ENCODE measurements at places on chromosomes 1 and 21.

DNA sequence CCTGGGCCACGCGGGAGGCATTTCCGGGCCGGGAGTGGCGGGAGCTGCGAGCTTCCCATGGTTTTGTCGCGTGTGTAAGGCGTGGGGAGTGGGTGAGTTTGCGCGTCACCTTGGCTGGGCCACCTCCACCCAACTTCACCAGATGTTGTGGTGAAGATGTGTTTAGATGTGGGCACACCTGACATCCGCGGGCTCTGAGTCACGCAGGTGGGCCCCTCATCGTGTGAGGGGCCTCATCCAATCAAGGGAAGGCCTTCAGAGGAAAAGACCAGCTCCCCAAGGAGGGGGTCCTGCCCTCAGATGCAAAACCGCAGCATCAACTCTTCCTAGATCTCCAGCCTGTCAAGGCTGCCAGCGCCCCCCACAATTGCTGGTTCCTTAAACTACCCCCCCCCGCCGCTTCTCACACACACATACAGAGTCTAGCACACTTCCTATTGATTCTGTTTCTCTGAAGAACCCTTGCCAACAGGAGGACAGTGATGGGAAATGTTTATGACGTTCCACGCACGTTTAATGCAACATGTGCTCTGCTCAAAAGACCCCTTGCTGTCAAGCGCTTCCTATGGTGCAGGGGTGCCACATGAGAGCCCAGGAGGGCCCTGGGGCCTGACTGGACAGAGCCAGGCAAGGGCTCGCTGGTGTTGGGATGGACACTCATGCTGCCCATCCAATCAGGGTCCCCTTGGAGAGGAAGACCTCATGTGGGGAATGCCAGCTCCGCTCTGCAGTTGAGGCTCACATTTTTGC, 11.9 kb downstream of the ACTRT2 start:
- no peak for DNase-seq

DNA sequence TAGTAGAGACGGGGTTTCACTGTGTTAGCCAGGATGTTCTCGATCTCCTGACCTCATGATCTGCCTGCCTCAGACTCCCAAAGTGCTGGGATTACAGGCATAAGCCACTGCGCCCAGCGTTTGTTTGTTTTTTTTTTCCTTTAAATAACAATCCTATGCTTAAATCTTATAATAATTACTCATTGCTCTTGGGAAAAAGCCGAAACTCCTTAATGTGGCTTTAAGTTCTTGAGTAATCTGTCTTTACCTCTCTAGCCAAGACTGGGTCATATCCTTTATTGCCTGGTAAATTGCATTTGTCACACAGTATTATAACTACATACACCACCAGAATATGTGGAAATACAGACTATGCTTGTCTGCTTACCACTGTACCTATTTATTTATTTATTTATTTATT, 97.1 kb downstream of the MACF1 start:
- DNase-seq = no peak

DNA sequence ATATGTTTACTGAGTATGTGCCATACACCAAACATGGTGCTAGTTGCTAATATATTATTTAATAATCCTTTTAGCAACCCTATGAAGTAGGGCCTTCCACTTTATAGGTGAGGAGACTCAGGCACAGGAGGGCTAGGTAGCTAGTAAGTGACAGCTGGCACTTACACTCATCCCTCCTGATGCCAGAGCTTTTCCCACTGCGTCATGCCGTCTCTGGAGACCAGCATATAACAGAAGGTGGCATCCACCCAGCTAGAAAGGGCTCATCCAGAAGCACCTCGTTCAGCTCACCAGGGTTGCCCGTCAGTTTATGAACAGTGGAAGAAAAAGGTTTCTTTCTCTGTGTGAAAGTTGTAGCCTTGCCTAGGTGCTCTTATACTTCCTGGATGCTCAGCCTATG, 108.9 kb downstream of the NOS1AP start:
- DNase-seq = no peak

GRCh38 chr1:10814976-10815857, 18.8 kb upstream of the CASZ1 start:
- DNase-seq = no peak

DNA sequence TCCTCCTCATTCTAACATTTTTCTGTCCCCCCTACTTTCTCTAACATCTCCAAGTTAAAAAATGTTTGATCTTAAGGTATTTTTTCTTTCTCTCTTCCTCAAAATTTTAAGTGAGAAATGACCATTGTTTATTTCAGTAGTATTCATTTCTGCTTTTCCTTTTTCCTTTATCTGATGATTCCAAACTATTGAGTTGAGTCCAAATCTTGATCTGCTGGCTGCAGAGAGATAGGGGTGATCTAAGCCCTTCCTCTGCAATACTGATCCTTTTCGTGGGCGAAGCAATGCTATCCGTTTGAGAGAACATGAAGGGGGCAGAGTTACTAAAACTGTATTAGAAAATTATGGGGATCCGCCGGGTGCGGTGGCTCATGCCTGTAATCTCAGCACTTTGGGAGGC, 516 bp upstream of the NMNAT2 start:
- DNase-seq = no peak

DNA sequence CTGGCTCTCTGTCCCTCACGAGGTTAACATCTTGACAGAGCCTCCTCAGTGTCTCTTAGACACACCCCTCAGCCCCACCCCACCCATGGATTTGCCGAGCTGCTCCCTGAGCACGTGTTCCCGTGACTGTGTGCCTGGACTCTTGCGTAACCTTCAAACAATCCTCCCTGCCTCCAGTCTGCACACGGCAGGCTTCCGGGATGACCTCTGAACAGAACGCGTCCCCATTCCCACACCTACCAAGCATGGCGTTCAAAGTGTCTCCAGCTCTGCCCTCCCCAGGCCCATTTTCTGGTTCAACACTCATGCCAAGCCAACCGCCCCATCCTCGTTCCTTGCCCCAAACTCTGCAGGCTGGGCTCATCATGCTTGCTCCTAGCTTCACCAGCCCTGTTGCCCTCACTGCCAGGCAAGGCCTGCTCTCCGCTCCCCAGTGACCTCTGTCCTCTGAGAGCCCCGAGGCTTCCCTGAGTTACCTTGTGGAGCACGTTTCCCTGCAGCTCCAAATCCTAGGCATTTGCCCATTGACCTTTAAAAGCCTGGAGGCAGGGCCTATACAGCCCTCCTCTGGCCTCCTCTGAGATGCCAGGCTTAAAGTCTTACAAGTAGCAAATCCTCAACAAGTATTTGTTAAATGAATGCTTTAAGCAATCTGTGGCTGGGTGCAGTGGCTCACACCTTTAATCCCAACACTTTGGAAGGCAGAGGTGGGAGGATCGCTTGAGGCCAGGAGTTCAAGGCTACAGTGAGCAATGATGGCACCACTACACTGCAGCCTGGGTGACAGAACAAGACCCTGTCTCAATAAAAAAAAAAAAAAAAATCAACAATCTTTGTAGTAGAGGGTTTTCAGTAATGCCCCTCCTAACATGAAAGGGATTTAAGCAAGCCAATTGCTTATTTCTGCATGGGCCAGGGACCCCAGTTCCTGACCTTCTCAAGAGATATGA, 5.0 kb downstream of the AGT start:
- DNase-seq = no peak

DNA sequence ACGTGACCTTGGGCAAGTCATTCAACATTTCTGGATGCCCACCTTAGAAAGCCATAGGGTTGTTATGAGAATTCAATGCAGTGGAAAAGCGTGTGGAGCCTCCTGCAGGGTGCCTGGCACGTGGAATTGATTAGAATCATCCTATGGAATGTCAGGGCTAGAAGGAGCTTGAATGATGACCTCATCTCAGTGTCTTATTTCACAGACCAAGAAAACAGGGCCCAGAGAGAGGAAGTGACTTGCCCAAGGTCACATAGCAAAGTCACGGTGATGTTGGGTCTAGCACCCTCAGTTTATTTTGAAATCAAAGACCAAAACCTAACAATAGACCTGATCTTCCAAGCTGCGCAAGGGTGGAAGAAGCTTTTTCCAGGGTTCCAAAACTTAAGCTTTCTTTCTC, 6.0 kb downstream of the TRABD2B start:
- DNase-seq = no peak

DNA sequence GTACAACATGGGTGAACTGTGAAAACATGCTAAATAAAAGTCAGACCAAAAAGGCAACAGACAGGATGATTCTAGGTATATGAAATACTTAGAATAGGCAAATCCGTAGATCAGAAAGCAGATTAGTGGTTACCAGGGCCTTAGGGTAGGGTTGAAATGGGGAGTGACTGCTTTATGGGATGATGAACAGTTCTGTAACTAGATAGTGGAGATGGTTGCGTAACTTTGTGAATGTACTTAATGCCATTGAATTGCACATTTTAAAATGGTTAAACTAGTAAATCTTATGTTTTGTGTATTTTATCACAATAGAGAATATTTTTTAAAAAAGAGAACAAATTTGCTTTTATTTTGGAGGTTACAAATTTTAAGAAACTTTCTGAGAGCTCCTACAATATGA, 17.4 kb downstream of the ZNF326 start:
- no peak for DNase-seq

DNA sequence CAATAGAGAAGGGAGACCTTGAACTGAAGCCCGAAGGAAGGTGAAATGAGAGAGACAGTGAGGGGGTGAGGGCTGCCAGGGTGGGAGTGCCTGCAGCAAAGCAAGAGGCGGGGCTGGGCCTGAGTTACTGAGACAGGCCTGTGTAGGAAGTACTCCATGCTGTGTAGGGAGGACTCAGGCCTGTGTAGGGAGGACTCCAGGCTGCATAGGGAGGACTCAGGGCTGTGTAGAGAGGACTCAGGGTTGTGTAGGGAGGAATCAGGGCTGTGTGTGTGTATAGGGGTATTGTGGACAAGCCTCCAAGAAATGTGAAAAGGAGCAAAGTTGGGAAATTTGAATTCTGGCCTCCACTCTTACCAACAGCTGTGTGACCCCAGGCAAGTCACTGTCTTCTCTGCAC, 133.8 kb upstream of the CACNA1E start:
- DNase-seq = no peak

- DNase-seq = no peak
Observed at GRCh38 chr1:228541725-228542124, 54.5 kb downstream of the RNF187 start.

DNA sequence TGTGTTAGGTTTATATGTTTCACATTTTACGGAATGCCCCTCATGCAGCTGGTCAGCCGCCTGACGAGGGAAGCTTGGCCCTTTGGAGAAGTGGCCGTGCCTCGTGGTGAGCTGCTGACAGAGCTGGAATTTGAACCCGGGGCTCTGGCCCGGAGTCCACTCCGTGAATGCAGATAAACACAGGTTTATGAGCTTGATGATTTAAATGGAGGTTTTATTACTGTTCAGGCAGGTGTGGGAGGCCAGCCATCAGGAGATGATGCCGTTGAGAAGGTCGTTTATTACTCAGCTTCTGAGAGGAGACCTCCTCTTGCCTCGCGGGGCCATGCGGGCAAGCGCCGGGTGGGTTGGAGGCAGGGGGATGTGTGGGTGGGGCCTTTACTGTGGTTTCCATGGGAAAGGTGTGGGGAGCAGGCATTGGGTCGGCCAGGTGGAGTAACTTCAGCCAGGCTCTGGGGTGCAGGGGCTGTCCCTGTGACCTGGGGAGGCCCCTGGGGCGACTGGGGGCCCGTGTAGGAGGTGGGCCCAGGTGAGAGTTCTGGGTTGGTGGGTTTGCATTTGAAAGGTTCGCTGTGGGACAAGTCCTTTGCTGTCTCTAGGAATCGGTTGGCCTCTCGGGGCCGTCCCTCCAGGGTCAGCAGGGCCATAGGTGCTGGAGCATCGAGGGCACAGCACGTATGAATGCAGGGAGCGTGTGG, 22.0 kb downstream of the PRKCZ start:
- no peak for DNase-seq

DNA sequence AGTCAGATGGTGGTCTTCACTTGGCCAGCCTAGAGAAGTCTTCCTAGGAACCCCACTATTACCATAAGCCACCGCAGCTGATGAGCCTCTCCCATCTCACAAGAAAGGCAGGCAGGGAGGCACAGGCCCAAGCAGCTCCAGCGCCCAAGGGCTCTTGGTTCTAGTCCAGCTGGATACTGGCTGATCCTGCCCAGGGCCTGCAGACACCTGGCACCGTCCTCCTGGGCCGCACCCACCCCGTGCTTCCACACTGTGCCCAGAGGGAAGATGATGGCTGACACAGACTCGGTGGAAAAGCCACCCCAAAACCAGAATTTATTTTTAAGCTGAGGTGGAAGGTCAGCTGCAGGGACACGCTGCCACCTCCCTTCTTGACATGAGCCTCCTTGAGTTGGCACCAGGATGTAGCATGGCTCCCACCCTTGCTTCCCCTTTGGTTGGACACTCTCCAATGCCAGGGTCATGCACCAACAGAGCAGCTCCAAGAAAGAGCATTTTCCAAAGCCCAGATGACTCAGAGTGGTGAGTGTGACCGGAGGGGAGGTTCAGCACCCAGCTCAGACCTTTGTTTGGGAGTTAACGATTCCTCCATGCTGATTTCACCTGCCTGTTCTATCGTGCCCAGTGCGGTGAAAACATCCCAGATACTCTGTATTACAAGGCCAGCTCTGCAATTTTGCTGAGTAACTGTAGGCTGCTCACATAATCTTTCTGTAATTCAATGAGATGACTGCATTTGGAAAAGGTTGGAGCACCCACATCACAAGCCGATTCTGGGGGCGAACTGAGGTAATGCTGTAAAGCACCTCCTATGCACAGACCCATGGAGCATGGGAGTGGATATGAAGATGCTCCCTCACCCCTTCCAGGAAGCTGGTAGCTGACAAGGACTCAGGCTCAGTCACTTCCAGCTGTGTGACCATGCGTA, 63.1 kb upstream of the SLC2A1 start:
- DNase-seq = peak; percentile 45
